Spinal cord (tissue), 10 donors: ENCODE measurements at places on chromosomes 6 and 20. TPM values are rescaled to one million over a fixed set of nuclear protein-coding genes. Genes with fewer than 3 reads are reported as not detected.

The XKR7 gene
- polyA plus RNA-seq, result 9.0 TPM

The CALHM5 gene
- 0.82 TPM for polyA plus RNA-seq

The B3GAT2 gene
- polyA plus RNA-seq, result 79.4 TPM

The PCK1 gene
- polyA plus RNA-seq, result 0.90 TPM

The ZBTB9 gene
- 12.6 TPM for polyA plus RNA-seq

The FBXO5 gene
- 16.6 TPM for polyA plus RNA-seq

The ZNF391 gene
- 9.3 TPM for polyA plus RNA-seq

The PPIL6 gene
- polyA plus RNA-seq, result 12.8 TPM

The ANKEF1 gene
- polyA plus RNA-seq, result 2.8 TPM

The RBM24 gene
- 2.8 TPM for polyA plus RNA-seq

The OR12D3 gene
- not detected for polyA plus RNA-seq

The REM1 gene
- 0.67 TPM for polyA plus RNA-seq

DNA sequence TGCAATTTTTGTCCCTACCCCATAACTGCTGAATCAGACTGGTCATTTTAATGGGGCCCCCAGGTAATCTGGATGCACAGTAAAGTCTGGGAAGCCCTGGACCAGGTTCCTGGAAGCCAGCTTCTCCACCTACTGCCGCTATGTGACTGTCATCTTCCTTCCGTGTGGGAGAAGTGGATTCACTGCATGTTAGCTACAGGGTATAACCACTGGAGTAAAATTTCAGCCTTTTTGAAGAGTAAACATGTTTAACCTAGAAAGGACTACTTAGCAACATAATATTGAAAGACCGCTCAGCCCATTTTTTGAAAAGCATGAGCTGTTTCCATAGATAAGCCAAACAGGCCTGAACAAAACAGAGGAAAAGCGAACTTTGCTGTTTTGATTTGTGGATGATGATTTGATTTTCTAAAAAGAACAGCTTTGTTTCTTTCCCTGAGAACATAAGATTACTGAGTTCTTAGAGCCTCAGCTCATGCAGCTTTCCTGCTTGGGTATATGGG is 208.1 kb downstream of the PLCB4 start:
- no peak for DNase-seq
- H3K27ac ChIP-seq, result no peak overlapping the region
- no peaks in the 10 kb centered on the region for H3K27me3 ChIP-seq
- H3K36me3 ChIP-seq, result no peaks in the 10 kb centered on the region
- H3K4me1 ChIP-seq, result no peaks in the 10 kb centered on the region
- H3K4me3 ChIP-seq, result no peak overlapping the region

DNA sequence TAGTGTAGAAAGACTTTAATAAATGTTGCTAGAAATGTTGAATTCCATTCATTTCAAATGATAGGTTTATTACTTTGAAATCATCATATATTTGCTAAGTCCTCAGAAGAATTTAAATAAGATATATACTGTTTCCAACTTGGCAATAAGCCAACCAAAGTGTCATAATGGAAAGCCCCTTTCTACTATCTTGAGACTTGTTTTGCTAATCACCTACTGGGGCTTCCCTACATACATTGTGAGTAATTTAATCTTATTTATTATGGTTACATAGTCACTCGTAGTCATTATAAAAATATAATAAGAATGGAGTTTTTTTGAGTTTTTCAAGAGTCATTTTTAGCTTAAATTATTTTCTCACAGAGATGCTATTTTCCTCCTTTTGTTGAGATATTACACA is 20.7 kb downstream of the COL19A1 start:
- no peak overlapping the region for H3K27ac ChIP-seq
- no peaks in the 10 kb centered on the region for H3K36me3 ChIP-seq
- no peak overlapping the region for H3K4me3 ChIP-seq
- no peak for DNase-seq
- H3K27me3 ChIP-seq, result no peaks in the 10 kb centered on the region

- no peak for DNase-seq
- no peak overlapping the region for H3K27ac ChIP-seq
- H3K27me3 ChIP-seq, result no peaks in the 10 kb centered on the region
- H3K4me1 ChIP-seq, result no peaks in the 10 kb centered on the region
- H3K36me3 ChIP-seq, result no peaks in the 10 kb centered on the region
- H3K4me3 ChIP-seq, result no peak overlapping the region
Measured at GRCh38 chr6:75563032-75563431, 38.6 kb upstream of the SENP6 start.

GRCh38 chr20:58753267-58753921 is 60.8 kb downstream of the NPEPL1 start:
- H3K27ac ChIP-seq, result no peak overlapping the region
- peak; percentile 30 for DNase-seq
- no peaks in the 10 kb centered on the region for H3K4me1 ChIP-seq
- H3K27me3 ChIP-seq, result no peaks in the 10 kb centered on the region

DNA sequence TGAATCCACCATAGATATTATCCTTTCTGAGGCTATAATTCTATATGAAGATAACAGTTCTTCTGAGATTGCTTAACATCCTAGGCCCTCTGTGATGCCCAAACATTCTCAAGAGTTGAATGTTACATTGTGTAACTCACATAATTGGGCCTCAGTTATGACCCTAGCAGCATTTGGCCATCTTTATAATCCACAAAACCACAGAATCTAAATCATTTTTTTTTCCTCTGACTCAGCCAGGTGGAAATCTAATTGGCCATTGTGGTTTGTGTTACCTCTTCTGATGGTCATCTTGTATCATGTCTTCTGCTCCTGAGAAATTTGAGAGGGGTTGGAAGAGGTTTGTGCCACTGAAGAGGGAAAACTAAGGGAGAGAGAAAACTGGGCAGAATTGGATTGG is 99.5 kb downstream of the LINC00237 start:
- H3K27me3 ChIP-seq, result no peaks in the 10 kb centered on the region
- no peak overlapping the region for H3K27ac ChIP-seq
- DNase-seq, result no peak
- no peaks in the 10 kb centered on the region for H3K4me1 ChIP-seq

DNA sequence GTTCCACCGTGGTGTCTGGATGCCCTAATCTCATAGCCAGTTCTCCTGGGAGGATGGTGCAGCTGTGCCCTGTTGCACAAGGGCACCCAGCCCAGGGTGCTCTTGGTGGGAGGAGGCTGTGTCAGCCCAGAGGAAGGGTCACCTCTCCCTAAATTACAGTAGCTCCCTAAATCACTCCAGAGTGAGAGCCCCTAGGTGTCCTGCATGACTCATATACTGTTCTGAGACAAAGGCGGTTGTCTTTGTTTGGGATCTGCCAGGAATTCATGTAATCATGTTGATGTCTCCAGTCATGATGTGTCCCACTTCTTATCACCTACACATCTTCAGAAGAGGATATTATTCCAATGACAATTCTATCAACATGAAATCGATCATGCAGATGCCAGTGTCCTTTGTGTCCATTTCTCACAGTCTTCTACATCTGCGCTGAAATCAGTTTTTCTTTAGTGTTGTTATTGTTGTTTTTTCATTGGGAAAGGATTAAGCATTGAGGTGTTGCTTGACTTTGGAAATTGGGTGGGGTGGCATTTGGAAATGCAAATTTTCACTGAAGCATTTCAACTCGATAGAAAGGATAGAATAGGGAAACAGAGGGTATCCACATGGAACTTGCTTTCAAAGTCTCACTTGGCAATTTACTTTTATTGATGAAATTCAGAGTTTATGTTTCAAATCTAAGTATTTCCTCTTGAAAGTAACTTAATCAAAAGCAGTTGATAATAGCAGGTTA is 19.5 kb downstream of the PERP start:
- no peaks in the 10 kb centered on the region for H3K4me1 ChIP-seq
- H3K27ac ChIP-seq, result no peak overlapping the region
- no peak overlapping the region for H3K4me3 ChIP-seq
- no peak for DNase-seq
- no peaks in the 10 kb centered on the region for H3K36me3 ChIP-seq

DNA sequence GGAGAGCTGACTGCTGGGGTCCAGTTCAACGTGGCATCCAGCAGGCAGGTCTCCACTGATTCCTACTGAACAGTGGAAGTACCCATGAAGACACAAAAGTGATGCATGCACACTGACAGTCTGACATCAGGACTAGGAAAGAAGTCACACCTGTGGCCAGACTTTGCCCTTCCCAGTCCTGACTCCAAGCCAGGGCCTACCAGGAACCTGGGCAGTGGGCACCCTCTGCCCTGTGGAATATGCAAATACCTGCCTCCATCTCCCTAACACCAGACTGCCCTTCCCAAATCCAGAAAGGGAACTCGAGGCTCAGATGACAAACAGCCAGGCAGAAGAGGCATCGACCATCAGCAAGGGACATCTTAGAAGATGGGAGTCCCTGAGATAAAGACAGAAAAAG is 50.9 kb downstream of the SLC23A2 start:
- peaks cover 3% of the 10 kb centered on the region for H3K36me3 ChIP-seq
- no peak overlapping the region for H3K27ac ChIP-seq
- peaks cover 11% of the 10 kb centered on the region for H3K4me1 ChIP-seq
- H3K27me3 ChIP-seq, result no peaks in the 10 kb centered on the region

GRCh38 chr6:112284603-112285002 is 30.2 kb upstream of the LAMA4 start:
- H3K4me3 ChIP-seq, result no peak overlapping the region
- H3K4me1 ChIP-seq, result peaks cover 12% of the 10 kb centered on the region
- H3K27ac ChIP-seq, result no peak overlapping the region
- no peak for DNase-seq

- H3K4me1 ChIP-seq, result peaks cover 5% of the 10 kb centered on the region
- no peak overlapping the region for H3K4me3 ChIP-seq
- H3K36me3 ChIP-seq, result no peaks in the 10 kb centered on the region
- no peak overlapping the region for H3K27ac ChIP-seq
Measured at GRCh38 chr6:156886409-156886808, 109.2 kb downstream of the ARID1B start.

DNA sequence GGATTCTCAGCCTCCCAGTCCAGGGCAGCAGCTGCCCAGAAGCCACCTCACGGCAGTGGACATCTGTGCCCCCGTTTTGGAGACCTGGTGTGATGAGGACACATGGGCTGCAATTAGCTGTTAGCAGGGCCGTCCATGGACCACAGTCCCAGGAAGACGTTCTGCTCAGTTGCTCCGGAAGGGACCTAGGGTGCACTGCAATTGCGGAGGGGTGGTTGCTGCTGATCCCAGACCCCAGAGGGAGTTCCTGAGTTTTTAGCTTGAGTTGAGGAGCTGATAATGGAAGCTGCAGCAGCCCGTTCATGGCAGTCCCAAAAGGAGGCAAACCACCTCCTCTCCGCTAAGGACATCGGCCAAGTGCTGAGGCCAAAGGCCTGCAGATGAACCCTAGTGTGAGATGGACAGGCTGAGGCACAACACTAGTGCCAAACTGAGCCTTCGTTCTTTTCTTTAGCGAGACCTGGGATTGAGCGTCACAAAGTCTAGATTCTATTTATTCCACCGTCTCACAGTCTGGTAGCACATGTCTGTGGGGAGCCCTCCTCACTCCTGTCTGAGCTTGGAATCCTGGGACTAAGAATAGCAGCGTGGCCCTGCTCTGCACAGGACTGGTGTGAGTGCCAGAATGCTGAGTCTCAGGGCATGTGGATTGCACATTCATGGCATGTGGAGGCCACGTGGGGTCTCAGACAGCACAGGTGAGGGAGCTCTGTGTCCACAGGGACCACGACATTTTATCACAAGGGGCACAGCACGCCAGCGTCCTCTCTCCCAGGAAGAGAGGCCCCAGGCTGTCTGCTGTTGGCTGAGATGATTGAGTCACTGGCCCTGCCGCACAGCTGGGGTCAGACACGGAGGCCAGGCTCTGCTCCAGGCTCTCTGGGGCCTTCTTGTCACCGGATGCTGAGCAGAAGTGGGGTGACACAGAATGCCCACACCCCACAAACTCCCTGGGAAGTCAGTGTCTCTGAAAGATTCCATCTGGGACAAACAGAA is 113.4 kb downstream of the PSMB1 start:
- H3K27ac ChIP-seq, result no peak overlapping the region
- no peak for DNase-seq
- peaks cover 35% of the 10 kb centered on the region for H3K4me1 ChIP-seq
- no peaks in the 10 kb centered on the region for H3K36me3 ChIP-seq
- H3K27me3 ChIP-seq, result peaks cover 2% of the 10 kb centered on the region
- H3K4me3 ChIP-seq, result no peak overlapping the region

DNA sequence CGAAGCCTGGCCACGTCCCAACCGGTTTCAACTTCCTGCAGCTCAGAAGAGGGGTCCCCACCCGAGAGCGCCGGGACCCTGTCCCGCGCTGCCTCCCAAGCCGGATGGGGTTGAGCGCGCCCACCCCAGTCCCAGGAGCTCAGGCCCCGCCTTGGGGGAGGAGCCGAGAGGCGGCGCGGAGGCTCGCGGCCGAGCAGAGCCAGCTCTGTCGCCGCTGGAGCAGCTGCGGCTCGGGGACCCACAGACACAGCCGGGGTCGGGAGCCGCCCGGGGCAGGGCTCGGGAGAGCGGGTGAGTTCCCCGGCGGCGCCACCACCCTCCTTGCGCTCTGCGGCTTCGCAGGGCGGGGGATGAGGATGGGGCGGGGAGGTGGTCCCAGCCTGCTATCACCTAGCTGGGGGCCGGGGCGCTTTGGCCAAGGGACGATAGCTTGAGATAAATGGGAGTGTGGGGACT is at the start of gene PPP1R16B:
PPP1R16B (plus strand) TSS at position 196 of the 456 bp plus-strand sequence. CDS start 30,229 bp downstream, outside the sequence.
- H3K27me3 ChIP-seq, result peaks cover 9% of the 10 kb centered on the region
- peak; percentile 81 for DNase-seq
- peak within 1 kb of the TSS; percentile 64 for H3K4me3 ChIP-seq
- peak within 1 kb of the TSS; percentile 67 for H3K27ac ChIP-seq
- H3K36me3 ChIP-seq, result no peaks in the 10 kb centered on the region

- H3K27ac ChIP-seq, result no peak overlapping the region
- H3K27me3 ChIP-seq, result no peaks in the 10 kb centered on the region
- peaks cover 10% of the 10 kb centered on the region for H3K4me1 ChIP-seq
Measured at GRCh38 chr20:59207742-59208357, 44.2 kb downstream of the ZNF831 start.

- H3K4me3 ChIP-seq, result no peak overlapping the region
- H3K27me3 ChIP-seq, result no peaks in the 10 kb centered on the region
- no peak for DNase-seq
- no peak overlapping the region for H3K27ac ChIP-seq
Measured at GRCh38 chr20:2922957-2923356, 49.7 kb downstream of the PTPRA start.

DNA sequence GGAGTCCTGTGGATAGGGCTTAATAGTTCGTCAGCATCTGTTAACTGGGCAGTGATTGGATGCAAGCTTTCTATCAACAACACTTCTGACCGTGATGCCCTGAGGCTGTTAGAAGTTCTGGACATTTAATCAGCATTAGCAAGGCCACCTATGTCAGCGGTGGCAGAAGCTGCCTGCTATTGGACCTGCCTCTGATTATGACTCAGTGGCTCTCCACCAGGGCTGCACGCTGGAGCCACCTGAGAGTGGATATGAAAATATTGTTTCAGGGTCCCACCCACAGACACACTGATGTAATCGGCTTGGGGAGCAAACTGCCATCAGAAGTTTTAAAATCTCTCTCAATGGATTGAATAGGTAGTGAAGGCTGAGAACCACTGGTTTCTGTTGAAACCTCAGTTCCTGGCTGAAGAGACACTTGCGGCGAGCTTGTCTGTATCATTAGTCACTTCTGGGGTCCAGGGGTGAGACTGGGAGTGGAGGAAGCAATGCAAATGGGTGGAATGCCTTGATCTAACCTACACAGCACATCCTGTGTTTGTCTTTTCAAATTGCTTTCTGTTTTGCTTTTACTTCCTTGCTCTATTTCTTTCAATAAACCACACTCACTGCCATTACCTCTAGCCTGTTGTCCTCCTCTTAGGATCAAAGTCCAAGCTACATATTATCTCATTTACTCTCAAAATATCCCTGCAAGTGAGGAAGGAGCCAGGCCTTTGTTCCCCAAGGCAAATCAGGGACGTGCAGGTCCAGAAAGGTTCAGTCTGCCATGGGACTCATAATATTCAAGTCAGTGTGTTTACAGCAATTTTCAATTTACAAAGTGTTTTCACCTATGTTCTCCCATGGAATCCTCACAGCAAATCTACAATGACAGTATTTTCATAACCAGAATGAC is 4.2 kb downstream of the CLIC5 start:
- no peak overlapping the region for H3K27ac ChIP-seq
- peaks cover 27% of the 10 kb centered on the region for H3K27me3 ChIP-seq
- no peaks in the 10 kb centered on the region for H3K36me3 ChIP-seq
- DNase-seq, result no peak
